ENCODE measurements at places on chromosomes 6 and 20. TPM values are rescaled to one million over a fixed set of nuclear protein-coding genes. Genes with fewer than 3 reads are reported as not detected.

Gene RSPH4A
- total RNA-seq: 17.9 TPM

Gene FAM217A
- not detected for total RNA-seq

GRCh38 chr6:79536585-79536953, 661 bp downstream of the LCA5 start:
- peak; percentile 72 for DNase-seq

Gene NEDD9
- 150 TPM for total RNA-seq

Measured in ascending aorta (tissue), 2 donors.